ENCODE measurements at places on chromosomes 11 and 22. TPM values are rescaled to one million over a fixed set of nuclear protein-coding genes. Genes with fewer than 3 reads are reported as not detected.

The CHRDL2 gene
- not detected for polyA plus RNA-seq

The GCAT gene
- 1.5 TPM for polyA plus RNA-seq

The GVQW3 gene
- 2.6 TPM for polyA plus RNA-seq

The BAIAP2L2 gene
- not detected for polyA plus RNA-seq

The NXPE2 gene
- polyA plus RNA-seq: not detected

The KDM4D gene
- 0.37 TPM for polyA plus RNA-seq

The DDI1 gene
- polyA plus RNA-seq: 0.17 TPM

The CRYBB2 gene
- polyA plus RNA-seq: not detected

The THY1 gene
- polyA plus RNA-seq: not detected

The CLMP gene
- 0.23 TPM for polyA plus RNA-seq

- no peaks in the 10 kb centered on the region for H3K36me3 ChIP-seq
- H3K4me1 ChIP-seq: no peaks in the 10 kb centered on the region
- no peaks in the 10 kb centered on the region for H3K27me3 ChIP-seq
- no peak for DNase-seq
- H3K27ac ChIP-seq: no peak overlapping the region
- no peak overlapping the region for H3K4me3 ChIP-seq
These were observed 241.0 kb downstream of the TENM4 start for GRCh38 chr11:79199729-79200354.

DNA sequence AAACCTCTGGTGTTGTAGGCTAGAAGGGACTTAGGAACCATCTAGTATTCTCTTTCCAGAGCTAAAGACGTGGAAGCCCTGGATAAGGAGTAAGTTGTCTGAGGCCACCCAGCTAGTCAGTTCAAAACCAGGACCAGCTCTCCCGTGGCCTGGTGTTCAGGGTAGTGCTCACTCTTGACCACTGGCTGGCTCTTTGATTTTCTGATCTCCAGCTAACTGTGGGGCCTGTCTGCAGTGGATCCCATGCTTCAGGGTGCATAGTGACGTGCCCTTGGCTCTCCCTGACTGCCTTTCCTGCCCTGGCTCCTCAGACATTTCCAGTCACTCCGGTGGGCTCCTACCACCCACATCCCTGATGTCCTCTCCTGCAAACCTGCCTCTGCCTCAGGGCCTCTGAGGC, 1.3 kb downstream of the CLMP start:
- H3K4me3 ChIP-seq: no peak overlapping the region
- H3K27ac ChIP-seq: no peak overlapping the region
- H3K27me3 ChIP-seq: peaks cover 36% of the 10 kb centered on the region
- H3K36me3 ChIP-seq: no peaks in the 10 kb centered on the region
- no peak for DNase-seq
- peaks cover 10% of the 10 kb centered on the region for H3K4me1 ChIP-seq

GRCh38 chr11:104015649-104016415, 20.6 kb upstream of the DDI1 start:
- no peaks in the 10 kb centered on the region for H3K36me3 ChIP-seq
- no peak overlapping the region for H3K27ac ChIP-seq
- H3K4me3 ChIP-seq: no peak overlapping the region

- no peak overlapping the region for H3K4me3 ChIP-seq
- no peaks in the 10 kb centered on the region for H3K27me3 ChIP-seq
- H3K36me3 ChIP-seq: no peaks in the 10 kb centered on the region
- no peak overlapping the region for H3K27ac ChIP-seq
These were observed 28.2 kb downstream of the PHLDB1 start for GRCh38 chr11:118635642-118636041.

GRCh38 chr11:57560146-57560545, 7.3 kb downstream of the UBE2L6 start:
- peaks cover 62% of the 10 kb centered on the region for H3K36me3 ChIP-seq
- H3K27me3 ChIP-seq: no peaks in the 10 kb centered on the region
- DNase-seq: no peak
- H3K27ac ChIP-seq: no peak overlapping the region

- H3K36me3 ChIP-seq: no peaks in the 10 kb centered on the region
- peak within 1 kb of the TSS; percentile 63 for H3K4me3 ChIP-seq
- H3K27me3 ChIP-seq: peaks cover 24% of the 10 kb centered on the region
- peaks cover 30% of the 10 kb centered on the region for H3K4me1 ChIP-seq
- no peak within 1 kb of the TSS for H3K27ac ChIP-seq
- DNase-seq: no peak
These were observed at the start of gene KREMEN1 for GRCh38 chr22:29072979-29073617. TSS of gene KREMEN1 (plus strand) at chr22:29073035. CDS start at chr22:29073131, 96 bp downstream.

DNA sequence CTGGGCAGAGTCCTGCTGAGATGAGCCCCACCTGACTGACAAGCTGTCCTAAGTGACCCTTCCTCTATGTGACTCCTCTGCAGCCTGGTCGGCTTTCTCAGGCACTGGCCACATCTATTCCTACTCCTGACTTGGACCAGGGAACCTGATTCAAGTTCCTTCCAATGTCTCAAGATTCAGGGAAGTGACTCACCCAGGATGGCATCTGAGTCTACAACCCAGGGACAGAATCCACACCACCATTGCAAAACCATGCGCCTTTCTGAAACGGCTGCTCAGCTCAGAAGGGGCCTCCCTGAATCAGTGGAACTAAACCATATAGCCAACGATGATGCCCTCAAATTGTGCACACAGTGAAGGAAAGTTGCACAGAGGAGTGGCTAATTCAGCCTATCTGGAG, 63.9 kb upstream of the CSNK2A3 start:
- H3K4me1 ChIP-seq: no peaks in the 10 kb centered on the region
- no peak for DNase-seq
- H3K27ac ChIP-seq: no peak overlapping the region
- no peak overlapping the region for H3K4me3 ChIP-seq
- peaks cover 2% of the 10 kb centered on the region for H3K27me3 ChIP-seq
- H3K36me3 ChIP-seq: no peaks in the 10 kb centered on the region

- no peak overlapping the region for H3K27ac ChIP-seq
- no peaks in the 10 kb centered on the region for H3K27me3 ChIP-seq
- no peaks in the 10 kb centered on the region for H3K4me1 ChIP-seq
- DNase-seq: peak; percentile 6
These were observed 40.3 kb upstream of the DAGLA start for GRCh38 chr11:61639816-61640443.

DNA sequence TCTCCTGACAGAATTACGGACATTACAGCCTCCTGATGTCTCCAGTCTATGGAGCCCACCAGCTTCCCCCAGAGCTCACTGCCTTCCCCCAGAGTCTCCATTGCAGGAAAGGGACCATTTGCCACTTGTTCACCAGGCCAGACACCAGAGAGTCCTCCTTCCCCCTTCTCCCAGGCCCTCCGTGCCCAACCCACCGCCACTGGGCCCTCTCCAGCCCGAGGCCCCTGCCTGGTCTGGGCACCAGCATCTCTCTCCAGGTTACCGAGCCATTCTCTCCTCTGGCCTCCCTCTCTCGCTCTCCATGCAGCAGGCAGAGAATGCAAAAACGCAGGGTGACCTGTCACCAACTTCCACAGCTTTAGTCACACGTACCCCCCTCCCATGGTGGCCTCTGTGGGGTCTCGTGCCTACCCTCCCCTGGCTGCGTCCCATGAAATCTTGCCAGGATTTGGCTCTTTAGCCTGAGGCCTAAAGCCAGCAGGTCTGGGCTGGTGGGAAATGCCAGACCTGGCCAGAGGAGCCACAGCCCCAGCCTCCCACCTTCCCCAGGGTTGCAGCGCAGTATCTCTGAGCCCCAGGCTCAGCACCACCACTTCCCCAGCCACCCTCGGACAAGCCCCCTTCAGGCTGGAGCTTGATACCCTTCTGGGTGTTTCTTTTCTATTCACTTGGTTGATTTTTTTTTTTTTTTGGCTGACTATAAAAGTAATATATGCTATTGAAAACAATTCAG, 6.8 kb upstream of the SERPINH1 start:
- no peak for DNase-seq
- H3K4me1 ChIP-seq: no peaks in the 10 kb centered on the region
- no peaks in the 10 kb centered on the region for H3K27me3 ChIP-seq

DNA sequence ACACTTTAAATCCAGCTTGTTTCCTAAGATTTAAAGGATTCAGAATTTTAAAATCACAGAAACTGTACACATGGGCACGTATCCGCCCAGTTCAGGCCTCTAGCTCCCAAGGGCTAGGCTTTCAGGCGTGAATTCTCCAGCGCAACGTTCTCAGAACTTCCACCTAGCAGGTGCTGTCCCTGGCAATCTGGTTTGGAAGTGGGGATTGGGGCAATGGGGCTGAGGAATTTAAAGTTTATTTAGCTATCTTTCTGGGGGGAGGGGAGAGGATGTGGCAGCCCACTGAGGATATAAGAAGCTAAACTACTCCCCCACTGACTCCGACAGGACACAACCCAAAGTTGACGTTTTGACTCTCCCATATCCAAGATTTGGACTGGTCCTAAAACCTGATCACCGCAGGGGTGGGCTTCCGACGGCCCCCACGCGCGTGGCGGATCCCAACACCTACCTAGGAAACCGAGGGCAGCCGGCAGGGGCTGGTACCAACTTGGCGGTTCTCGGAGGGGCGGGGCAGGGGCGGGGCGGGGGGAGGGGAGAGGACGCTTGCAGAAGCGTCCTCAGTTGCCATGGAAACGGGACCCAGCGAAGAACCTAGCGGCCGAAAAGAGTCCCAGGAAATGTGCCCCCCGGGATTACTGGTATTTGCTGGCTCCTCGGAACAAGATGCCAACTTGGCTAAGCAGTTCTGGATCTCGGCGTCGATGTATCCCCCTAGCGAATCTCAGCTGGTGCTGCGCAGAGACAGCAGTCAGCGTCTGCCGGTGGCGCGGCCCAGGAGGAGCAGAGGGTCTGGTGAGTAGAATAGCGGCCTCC, at the start of gene HOATZ:
Gene HOATZ (plus strand): TSS at position 563 of the 816 bp plus-strand sequence. CDS start 7 bp downstream, at position 570.
- H3K4me3 ChIP-seq: no peak within 1 kb of the TSS
- H3K27ac ChIP-seq: no peak within 1 kb of the TSS
- peaks cover 9% of the 10 kb centered on the region for H3K4me1 ChIP-seq
- no peaks in the 10 kb centered on the region for H3K36me3 ChIP-seq

- no peak overlapping the region for H3K27ac ChIP-seq
- no peaks in the 10 kb centered on the region for H3K36me3 ChIP-seq
- no peaks in the 10 kb centered on the region for H3K4me1 ChIP-seq
- no peak overlapping the region for H3K4me3 ChIP-seq
- no peak for DNase-seq
These were observed 6.1 kb downstream of the MPEG1 start for GRCh38 chr11:59206635-59207034.

GRCh38 chr11:19432370-19433061, 191.8 kb upstream of the E2F8 start:
- no peak for DNase-seq
- H3K27ac ChIP-seq: no peak overlapping the region
- no peak overlapping the region for H3K4me3 ChIP-seq
- no peaks in the 10 kb centered on the region for H3K4me1 ChIP-seq
- peaks cover 7% of the 10 kb centered on the region for H3K27me3 ChIP-seq

DNA sequence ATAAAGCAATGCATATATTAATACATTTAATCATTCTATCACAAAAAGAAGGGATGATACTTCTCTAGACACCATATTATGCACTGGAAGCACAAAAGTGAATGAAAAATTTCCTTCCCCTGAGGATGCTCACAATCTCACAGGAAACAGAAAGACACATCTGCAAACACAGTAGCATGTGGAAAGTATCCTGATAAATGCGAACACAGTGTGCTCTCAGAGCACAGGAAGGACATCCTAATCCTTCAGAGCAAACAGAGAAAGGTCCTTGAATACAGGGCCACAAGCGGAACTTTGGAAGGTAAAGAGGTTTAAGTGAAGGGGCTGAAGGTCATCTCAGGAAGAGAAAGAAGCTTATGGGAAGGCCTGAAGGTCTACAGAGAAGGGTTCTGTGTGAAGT, 524.6 kb upstream of the LRRC4C start:
- no peak for DNase-seq
- no peaks in the 10 kb centered on the region for H3K27me3 ChIP-seq
- H3K4me1 ChIP-seq: no peaks in the 10 kb centered on the region
- no peak overlapping the region for H3K27ac ChIP-seq
- no peak overlapping the region for H3K4me3 ChIP-seq

GRCh38 chr11:111836721-111837120, 34.7 kb downstream of the ALG9 start:
- H3K4me3 ChIP-seq: no peak overlapping the region
- peaks cover 44% of the 10 kb centered on the region for H3K36me3 ChIP-seq
- no peaks in the 10 kb centered on the region for H3K4me1 ChIP-seq
- H3K27ac ChIP-seq: no peak overlapping the region
- H3K27me3 ChIP-seq: no peaks in the 10 kb centered on the region

GRCh38 chr22:17710023-17710422, 64.2 kb downstream of the BID start:
- H3K27ac ChIP-seq: no peak overlapping the region
- DNase-seq: no peak
- peaks cover 7% of the 10 kb centered on the region for H3K4me1 ChIP-seq
- H3K36me3 ChIP-seq: peaks cover 4% of the 10 kb centered on the region
- no peak overlapping the region for H3K4me3 ChIP-seq

DNA sequence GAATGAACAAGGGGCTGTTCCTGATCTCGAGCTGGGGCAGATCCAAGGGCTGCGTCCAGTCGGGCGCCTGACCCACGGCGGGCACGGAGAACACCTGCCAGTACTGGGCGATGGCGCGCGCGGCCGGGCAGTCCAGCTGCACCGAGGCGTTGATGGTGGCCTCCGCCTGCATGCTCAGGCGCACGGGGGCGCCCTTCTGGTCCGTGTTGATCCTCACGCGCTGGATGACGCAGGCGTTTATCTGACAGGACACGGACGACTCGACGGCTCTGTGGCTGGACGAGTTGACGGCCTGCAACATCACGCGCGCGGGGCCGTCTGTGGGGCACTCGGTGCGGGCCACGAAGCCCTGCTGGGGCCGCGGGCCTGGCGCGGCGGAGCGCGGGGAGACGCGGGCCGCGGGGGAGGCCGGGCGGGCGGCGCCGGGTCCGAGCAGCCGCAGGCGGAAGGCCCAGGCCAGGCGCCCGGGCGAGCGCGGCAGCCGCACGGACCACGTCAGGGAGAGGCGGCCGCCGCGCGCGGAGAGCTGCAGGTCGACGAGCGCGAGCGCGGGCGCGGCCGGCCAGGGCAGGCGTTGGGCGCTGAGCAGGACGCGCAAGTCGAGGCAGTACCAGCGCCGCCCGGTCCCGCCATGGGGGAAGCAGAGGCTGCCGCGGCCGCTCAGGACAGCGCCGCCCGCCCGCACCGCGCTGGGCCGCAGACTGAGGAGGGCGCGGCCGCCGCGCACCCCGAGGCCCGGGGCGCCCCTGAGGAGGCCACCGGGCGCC, 511 bp downstream of the PKDREJ start:
- no peak overlapping the region for H3K4me3 ChIP-seq
- peaks cover 34% of the 10 kb centered on the region for H3K27me3 ChIP-seq
- no peaks in the 10 kb centered on the region for H3K36me3 ChIP-seq
- H3K27ac ChIP-seq: no peak overlapping the region
- DNase-seq: no peak

DNA sequence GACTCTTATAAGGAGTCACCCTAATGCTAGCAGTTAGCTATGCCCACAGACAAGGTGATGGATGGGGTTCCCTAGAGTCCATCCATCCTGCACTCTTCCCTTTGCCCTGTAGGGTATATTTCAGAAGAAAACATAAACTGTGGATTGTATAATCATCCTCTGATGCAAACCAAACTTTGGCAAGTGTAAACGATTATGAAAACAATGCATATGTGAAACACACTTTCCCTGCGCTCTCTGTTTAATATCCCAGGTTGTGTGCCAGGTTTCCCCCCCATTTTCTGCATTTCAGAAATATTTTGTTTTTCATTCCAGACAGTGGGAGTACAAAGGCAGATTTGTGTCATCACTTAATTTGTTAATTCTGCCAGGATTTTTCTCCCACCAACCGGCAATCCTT, 110.0 kb downstream of the LDLRAD3 start:
- H3K4me1 ChIP-seq: no peaks in the 10 kb centered on the region
- no peak for DNase-seq
- H3K27me3 ChIP-seq: no peaks in the 10 kb centered on the region
- H3K36me3 ChIP-seq: no peaks in the 10 kb centered on the region
- H3K4me3 ChIP-seq: no peak overlapping the region
- no peak overlapping the region for H3K27ac ChIP-seq
